Renal cortex interstitium (tissue), 15 donors: ENCODE measurements at places on chromosomes 2 and 18.

- no peak for DNase-seq
Observed at GRCh38 chr2:62304429-62305417, 108.8 kb downstream of the B3GNT2 start.

- no peak for DNase-seq
Observed at GRCh38 chr2:71323386-71323785, 8.2 kb upstream of the ZNF638 start.

DNA sequence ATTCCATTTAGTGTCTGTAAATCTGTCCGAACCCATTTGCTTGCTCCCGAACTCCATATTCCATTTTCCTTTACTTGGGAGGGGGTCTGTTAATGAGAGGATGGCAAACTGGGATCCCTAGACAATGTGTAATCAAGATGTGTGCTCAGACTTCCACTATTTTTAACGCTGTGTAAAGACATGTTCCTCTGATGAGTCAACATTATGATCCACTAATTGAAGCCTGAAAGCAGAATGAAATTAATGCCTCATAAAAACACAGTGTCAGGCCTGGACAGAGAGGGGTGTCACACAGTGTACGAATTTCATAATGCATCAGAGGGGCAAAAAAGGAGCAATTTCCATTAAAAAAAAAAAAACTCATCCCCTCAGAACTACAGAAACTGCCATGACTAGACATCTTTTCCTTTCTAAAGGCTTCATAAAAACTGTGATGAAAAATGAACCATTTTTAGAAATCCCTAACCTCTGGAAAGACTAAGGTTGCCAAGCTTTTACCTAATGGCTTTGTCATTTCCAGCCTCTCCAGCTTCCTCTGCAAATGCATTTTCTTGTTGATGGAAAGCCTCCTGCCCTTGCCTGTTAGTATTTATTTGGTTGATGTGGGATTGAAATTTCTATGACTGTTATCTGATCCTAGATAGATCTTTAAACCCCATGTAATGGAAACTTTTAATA is 209.2 kb upstream of the DCC start:
- no peak for DNase-seq

DNA sequence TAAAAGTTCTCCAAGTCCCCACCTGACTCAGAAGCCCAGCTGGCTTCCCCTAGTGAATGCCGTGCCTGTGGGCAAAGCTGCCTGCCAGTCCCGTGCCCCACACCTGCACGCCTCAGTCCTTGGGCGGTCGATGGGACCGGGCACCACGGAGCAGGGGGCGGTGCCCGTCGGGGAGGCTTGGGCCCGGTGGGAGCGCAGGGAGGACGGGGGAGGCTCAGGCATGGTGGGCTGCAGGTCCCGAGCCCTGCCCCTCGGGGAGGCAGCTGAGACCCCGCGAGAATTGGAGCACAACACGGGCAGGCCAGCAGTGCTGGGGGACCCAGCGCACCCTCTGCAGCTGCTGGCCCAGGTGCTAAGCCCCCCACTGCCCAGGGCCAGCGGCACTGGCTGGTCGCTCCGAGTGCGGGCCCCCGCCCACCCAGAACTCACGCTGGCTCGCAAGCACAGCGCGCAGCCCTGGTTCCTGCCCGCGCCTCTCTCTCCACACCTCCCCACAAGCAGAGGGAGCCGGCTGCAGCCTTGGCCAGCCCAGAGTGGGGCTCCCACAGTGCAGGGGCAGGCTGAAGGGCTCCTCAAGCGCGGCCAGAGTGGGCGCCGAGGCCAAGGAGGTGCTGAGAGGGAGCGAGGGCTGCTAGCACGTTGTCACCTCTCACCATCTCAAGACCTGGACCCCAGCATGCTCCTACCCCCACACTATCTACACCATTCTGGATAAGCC is 215.5 kb downstream of the TNS1 start:
- DNase-seq, result no peak

GRCh38 chr18:76905821-76906220 is 83.5 kb downstream of the ZNF236 start:
- no peak for DNase-seq

- DNase-seq, result no peak
Observed at GRCh38 chr2:154170400-154170799, 298.7 kb downstream of the GALNT13 start.

- DNase-seq, result no peak
Observed at GRCh38 chr2:120239488-120240287, 13.0 kb upstream of the RALB start.

- no peak for DNase-seq
Observed at GRCh38 chr2:152376385-152376784, 41.4 kb downstream of the FMNL2 start.

DNA sequence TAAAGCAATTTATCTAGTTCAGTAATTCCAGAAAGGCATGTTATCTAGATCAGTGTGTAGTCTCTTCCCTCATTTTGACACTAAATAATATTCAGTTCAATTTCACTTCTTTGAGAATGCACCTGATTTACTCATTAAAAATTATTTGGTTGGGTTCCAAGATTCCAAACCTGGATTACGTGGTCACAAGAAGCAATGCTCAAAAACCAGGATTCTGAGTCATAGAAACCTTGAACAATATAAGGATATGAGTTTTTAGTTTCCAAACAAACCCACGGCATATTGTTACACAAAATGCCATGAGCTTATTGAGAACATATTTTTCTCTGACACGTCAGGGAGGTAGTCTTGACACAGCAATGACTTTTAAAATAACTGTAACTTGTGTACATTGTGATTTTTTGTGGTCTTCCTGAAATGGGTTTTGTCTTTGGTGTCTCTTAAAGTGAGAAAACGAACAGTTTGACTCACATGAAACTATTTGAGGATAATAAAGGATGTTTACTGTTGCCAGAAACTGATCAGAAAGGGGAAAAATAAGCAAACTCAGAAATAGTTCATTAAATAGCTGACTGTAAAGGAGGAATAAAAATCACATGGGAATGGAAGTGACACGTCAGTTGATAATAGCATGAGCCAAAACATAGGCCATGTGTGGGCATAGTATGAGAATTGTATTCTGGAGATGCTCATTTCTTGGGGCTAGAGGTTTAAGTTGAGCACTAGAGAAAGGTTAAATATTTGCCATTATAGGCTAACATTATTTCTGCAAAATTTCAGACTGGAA is 617.7 kb upstream of the CDH2 start:
- DNase-seq, result no peak

DNA sequence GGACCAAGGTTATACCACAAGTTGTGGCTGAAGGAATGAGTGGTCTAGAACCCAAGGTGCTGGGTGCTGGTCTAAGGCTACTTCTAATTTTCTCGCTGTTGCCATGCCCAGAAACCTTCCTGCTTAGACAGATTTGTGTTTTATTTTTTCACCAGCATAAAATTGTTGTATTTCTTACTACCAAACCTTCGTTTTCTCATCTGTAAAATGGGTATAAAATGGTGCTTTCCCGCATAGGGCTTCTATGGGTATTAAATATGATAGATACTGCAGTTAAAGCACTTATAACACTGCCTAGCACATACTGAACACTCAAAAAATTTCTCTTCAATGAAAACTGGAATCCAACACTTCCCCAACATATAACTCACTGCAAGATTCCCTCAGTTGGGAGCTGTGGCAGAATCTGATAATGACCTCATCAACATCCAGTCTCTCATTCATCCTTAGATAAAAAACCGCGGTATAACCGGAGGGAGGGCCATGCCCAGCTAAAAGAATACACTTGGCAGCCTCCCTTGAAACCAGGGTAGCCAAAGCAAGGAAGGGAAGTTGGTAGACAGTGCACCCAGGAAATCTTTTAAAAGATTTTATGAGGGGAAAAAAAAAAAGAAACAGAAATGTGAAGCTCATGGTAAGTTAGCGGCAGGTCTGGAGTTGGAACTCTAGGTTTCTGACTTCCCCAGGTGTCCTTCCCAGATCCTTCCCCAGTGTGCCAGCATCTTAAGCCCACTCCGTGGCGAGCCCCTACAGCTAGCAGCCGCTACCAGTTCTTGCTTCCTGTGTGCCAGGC is 1.2 kb downstream of the NEMP2 start:
- DNase-seq, result no peak

DNA sequence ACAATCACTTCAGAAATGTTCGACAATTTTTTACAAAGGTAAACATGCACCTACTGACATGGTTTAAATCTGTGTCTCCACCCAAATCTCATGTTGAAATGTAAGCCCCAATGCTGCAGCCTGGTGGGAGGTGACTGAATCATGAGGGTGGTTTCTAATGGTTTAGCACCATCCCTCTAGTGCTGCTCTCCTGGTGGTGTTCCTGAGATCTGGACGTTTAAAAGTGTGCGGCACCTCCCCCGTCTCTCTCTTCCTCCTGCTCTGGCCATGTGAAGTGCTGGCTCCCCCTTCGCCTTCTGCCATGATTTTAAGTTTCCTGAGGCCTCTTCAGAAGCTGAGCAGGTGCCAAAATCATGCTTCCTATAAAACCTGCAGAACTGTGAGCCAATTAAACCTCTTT is 28.3 kb downstream of the MAP3K2 start:
- DNase-seq, result no peak

GRCh38 chr2:216787851-216788540 is 71.9 kb downstream of the TNP1 start:
- no peak for DNase-seq

DNA sequence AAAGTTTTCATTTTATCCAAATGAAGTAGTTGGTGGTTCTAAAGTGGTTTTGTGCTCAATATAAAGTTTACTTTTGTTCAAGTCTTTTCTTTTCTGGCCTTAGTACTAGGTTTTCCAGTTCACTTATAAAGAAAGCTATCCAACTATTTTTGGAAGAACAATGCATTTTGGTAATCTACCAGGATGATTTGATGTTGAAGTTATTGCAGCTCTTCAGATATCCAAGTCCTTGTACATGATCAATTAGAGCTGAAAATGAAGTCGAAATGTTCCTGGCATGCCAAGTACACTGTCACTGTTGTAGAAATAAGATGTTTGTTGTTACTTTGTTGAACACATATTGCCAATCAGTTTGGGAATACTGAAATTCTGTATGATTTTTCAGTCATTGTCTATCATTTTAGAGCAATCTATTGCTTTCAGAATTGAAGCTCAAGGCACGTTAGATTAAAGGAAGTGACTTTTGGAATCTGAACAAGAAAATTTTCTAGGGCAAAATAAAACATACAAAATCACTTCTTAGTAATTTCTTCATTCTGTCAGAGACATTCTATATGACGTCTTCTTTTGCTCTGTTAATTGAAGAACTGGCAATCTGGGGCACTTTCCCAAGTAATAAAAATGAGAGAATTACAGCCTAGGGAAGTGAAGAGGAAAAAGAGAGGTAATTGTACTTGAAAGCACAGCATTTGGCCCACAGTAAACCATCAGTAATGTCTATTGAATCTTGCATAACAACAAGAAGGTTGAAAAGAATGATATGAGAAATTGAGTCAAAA is 232.3 kb downstream of the MREG start:
- no peak for DNase-seq

DNA sequence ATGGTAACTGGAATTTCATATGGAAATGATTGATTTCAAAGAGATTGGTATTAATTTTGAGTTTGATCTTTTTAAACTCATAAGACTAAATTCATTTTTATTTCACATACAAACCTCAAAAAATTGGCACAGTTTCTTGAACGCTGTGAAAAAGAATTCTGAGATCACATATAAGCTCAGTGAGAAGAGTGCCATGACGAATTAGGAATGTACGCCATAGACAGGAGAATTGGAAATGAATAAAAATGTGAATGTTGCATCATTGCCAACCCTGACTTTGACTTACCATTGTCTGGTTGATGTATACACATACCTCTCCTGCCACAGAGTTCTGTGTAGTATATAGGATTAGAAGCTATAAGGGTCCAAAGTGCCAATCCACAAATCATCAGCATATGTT is 290.4 kb upstream of the ZC3H15 start:
- DNase-seq, result no peak
